GM23248 (cell line): ENCODE measurements at places on chromosomes 2 and 18.

DNA sequence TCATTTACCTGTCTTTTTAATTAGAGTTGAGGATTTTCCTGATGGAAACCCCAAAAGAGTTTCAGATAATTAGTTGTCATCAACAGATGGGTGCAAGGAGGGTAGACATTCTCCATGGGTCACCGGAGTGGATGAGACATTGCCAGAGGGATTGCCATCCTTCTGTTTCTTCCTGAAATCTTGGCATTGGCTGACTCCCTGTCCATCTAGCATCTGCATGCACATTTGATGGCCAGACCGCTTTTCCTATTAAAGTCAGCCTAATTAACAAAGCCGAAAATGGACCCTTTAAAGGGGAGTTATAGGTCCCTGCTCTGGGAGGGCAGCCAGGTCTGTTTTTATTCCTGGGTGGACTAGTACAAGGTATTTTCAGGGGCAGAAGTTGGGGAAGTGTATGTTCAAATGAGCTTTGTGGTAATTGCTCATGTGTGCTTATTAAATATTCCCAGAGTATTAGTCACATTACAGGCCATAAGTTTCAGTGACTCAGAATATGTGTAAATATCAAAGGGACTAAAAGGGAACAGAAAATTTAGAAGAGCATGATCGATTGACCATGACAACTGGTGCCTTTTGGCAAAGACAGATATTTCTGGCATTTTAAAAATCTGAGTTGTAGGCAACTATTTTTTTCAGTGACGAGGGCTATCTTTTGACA is 209.8 kb downstream of the PHLPP1 start:
- H3K27me3 ChIP-seq = no peaks in the 10 kb centered on the region
- no peaks in the 10 kb centered on the region for H3K36me3 ChIP-seq
- H3K27ac ChIP-seq = no peak overlapping the region

GRCh38 chr18:73254564-73254963 is 386.8 kb upstream of the NETO1 start:
- H3K36me3 ChIP-seq = no peaks in the 10 kb centered on the region
- no peak for DNase-seq

GRCh38 chr2:127715778-127716449 is 14.6 kb downstream of the SFT2D3 start:
- H3K4me3 ChIP-seq = no peak overlapping the region
- no peaks in the 10 kb centered on the region for H3K27me3 ChIP-seq
- no peak overlapping the region for H3K27ac ChIP-seq
- no peaks in the 10 kb centered on the region for H3K4me1 ChIP-seq
- peaks cover 6% of the 10 kb centered on the region; the same call in 1 of the 2 replicates for H3K36me3 ChIP-seq

GRCh38 chr2:26720322-26721114 is 28.0 kb downstream of the KCNK3 start:
- H3K27ac ChIP-seq = no peak overlapping the region
- no peaks in the 10 kb centered on the region for H3K36me3 ChIP-seq
- peak; percentile 80 for DNase-seq
- no peaks in the 10 kb centered on the region for H3K27me3 ChIP-seq
- H3K4me1 ChIP-seq = peaks cover 29% of the 10 kb centered on the region

DNA sequence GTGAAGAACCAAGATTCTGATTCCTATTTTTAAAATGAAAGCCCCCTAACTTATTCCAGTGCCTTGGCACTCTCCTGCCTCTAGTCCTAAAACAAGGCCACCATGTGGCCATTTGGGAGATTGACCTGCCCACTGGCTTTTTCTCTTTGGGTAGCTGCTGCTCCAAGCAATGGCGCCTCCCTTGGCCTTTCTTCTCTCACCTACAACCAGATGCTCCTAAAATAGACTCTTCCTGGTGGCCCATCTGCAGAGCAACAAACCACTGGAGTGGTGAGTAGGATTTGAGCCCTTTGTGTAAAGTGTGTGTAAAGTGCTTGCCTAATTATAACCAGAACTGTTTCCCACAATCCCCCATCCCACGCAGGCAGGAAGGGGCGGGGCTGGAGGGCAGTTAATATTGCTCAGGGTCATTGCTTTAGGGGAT is 114.2 kb downstream of the FHOD3 start:
- no peaks in the 10 kb centered on the region for H3K27me3 ChIP-seq
- H3K36me3 ChIP-seq = no peaks in the 10 kb centered on the region
- H3K4me1 ChIP-seq = peaks cover 16% of the 10 kb centered on the region
- H3K4me3 ChIP-seq = no peak overlapping the region
- DNase-seq = peak; percentile 53

- H3K36me3 ChIP-seq = no peaks in the 10 kb centered on the region
- no peaks in the 10 kb centered on the region for H3K27me3 ChIP-seq
- H3K27ac ChIP-seq = no peak overlapping the region
- no peak overlapping the region for H3K4me3 ChIP-seq
- 0 out of 2 replicates have a peak, but pooled peaks cover 9% of the 10 kb centered on the region for H3K4me1 ChIP-seq
These were observed 906.0 kb upstream of the CHAC2 start for GRCh38 chr2:52861596-52861995.

DNA sequence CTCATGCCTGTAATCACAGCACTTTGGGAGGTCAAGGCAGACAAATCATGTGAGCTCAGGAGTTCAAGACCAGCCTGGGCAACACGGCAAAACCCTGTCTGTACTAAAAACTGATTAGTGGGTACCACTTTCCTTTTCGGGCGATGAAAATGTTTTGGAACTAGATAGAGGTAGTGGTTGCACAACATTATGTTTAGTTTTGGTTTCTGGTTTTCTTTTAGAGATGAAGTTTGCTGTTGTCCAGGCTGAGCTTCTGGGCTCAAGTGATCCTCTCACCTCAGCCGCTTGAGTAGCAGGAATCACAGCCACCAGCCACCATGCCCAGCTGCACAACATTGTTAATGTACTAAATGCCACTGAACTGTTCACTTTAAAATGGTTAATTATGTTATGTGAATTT is 27.6 kb downstream of the AAK1 start:
- H3K36me3 ChIP-seq = no peaks in the 10 kb centered on the region
- no peak overlapping the region for H3K27ac ChIP-seq
- H3K4me3 ChIP-seq = no peak overlapping the region
- DNase-seq = no peak
- H3K4me1 ChIP-seq = peaks cover 11% of the 10 kb centered on the region; the same call in 1 of the 2 replicates
- H3K27me3 ChIP-seq = no peaks in the 10 kb centered on the region

DNA sequence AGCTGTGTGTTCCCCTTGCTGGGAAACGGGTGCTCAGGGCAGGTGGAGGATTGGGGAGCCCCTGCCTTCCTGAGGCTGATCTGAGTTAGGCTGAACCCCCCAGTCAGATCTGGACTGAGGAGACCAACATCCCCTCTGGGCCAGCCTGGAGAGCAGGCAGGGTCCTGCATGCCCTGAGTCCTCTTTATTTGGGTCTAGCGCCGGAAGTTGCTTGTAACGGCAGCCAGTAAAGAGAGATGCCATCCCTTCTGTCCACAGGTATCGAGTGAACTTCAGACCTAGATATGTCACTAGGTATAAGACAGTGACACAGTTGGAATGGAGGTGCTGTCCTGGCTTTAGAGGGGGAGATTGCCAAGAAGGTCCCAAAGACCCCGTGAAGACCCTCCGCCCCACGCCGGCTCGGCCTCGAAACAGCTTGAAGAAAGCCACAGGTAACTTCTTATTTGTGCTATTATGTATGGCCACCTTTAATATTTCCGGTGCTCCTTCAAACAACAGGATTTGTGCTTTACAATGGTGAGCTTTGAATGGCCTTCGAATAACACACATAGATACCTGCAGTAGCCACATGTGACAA is 38.0 kb downstream of the EMILIN2 start:
- no peak overlapping the region for H3K4me3 ChIP-seq
- no peaks in the 10 kb centered on the region for H3K27me3 ChIP-seq
- DNase-seq = no peak
- H3K36me3 ChIP-seq = no peaks in the 10 kb centered on the region

- H3K27ac ChIP-seq = no peak overlapping the region
- H3K36me3 ChIP-seq = peaks cover 34% of the 10 kb centered on the region
- no peak overlapping the region for H3K4me3 ChIP-seq
These were observed 57.4 kb downstream of the SLC66A3 start for GRCh38 chr2:11212645-11213044.

DNA sequence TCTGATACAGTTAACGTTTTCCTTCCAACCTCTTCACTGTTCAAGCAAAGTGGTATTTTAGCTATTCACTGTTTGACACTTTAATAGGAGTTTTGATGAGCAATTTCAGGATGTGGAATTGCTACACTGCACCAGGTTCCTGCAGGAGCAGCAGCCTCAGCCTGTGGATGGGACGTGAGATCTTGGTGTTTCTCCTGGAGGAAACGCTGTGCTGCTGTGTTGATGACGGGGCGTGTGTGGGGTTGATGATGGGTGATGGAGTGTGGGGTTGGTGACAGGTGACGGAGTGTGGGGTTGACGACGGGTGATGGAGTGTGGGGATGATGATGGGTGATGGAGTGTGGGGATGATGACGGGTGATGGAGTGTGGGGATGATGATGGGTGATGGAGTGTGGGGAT is 98.9 kb downstream of the RTP5 start:
- no peak overlapping the region for H3K27ac ChIP-seq
- no peak for DNase-seq
- no peaks in the 10 kb centered on the region for H3K27me3 ChIP-seq
- no peak overlapping the region for H3K4me3 ChIP-seq
- H3K4me1 ChIP-seq = peaks cover 11% of the 10 kb centered on the region; the same call in 1 of the 2 replicates

- peak overlapping the region; percentile 50 for H3K27ac ChIP-seq
- peaks cover 56% of the 10 kb centered on the region for H3K36me3 ChIP-seq
These were observed 66.7 kb downstream of the RTN4 start for GRCh38 chr2:54983345-54984220.

DNA sequence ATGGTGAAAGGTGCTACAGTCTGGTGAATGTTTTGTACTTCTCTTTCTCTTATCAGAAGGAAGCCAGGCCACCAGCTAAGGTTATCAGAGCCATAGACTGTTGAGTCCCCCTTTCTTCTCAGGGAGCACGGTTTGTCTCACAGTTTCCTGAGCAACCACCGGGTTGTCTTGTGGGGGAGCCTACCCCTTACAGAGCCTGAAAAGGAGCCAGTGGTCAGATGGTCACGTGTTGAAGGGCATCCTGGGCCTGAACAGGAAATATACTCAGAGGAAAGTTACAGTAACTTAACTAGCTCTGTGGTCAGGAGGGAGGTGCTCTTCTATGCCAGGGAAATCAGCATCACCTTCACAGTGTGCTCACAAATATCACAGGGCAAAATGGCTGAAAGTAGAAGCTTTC is 11.6 kb downstream of the CD28 start:
- DNase-seq = peak; percentile 21
- no peaks in the 10 kb centered on the region for H3K27me3 ChIP-seq
- H3K4me1 ChIP-seq = no peaks in the 10 kb centered on the region
- no peaks in the 10 kb centered on the region for H3K36me3 ChIP-seq

- H3K36me3 ChIP-seq = no peaks in the 10 kb centered on the region
- no peaks in the 10 kb centered on the region for H3K4me1 ChIP-seq
- H3K4me3 ChIP-seq = no peak overlapping the region
- peak; percentile 81 for DNase-seq
These were observed 115.1 kb downstream of the EML6 start for GRCh38 chr2:54838585-54839035.

- no peak within 1 kb of the TSS for H3K4me3 ChIP-seq
- H3K4me1 ChIP-seq = no peaks in the 10 kb centered on the region
- peaks cover 39% of the 10 kb centered on the region for H3K27me3 ChIP-seq
- DNase-seq = peak; percentile 12
- no peak within 1 kb of the TSS for H3K27ac ChIP-seq
- H3K36me3 ChIP-seq = no peaks in the 10 kb centered on the region
These were observed at the start of gene LRRTM1 for GRCh38 chr2:80303909-80304837. LRRTM1 (minus strand) TSS chr2:80304752; CDS start chr2:80303819, 933 bp downstream.

- no peaks in the 10 kb centered on the region for H3K36me3 ChIP-seq
- H3K4me3 ChIP-seq = no peak overlapping the region
- peaks cover 47% of the 10 kb centered on the region for H3K4me1 ChIP-seq
- H3K27me3 ChIP-seq = no peaks in the 10 kb centered on the region
These were observed 150.1 kb downstream of the AGAP1 start for GRCh38 chr2:235643680-235644511.

GRCh38 chr18:55401638-55402191 is 186.3 kb downstream of the TCF4 start:
- peak; percentile 95 for DNase-seq
- H3K4me3 ChIP-seq = peak overlapping the region; percentile 79
- peaks cover 57% of the 10 kb centered on the region for H3K4me1 ChIP-seq
- H3K27ac ChIP-seq = peak overlapping the region; percentile 88
- H3K36me3 ChIP-seq = no peaks in the 10 kb centered on the region
- H3K27me3 ChIP-seq = no peaks in the 10 kb centered on the region

DNA sequence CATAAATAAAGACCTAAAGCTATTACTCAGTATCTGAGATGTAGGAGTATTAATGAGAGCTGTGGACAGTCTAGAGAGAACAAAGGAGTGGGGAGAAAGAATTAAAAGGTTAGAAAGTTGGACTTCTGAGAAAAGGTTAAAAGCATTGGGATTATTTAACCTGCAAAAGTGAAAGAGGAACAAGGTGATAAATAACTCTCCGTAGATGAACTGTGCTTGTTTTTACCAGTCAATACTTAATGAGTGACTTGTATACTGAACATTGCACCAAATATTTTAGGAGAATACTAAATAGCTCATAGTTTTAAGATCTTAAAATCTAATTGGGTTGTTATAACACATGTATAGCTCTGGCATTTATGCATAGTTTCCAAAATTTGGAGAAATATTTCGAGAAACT is 137.5 kb downstream of the GPD2 start:
- no peaks in the 10 kb centered on the region for H3K4me1 ChIP-seq
- H3K36me3 ChIP-seq = no peaks in the 10 kb centered on the region
- no peak overlapping the region for H3K27ac ChIP-seq

DNA sequence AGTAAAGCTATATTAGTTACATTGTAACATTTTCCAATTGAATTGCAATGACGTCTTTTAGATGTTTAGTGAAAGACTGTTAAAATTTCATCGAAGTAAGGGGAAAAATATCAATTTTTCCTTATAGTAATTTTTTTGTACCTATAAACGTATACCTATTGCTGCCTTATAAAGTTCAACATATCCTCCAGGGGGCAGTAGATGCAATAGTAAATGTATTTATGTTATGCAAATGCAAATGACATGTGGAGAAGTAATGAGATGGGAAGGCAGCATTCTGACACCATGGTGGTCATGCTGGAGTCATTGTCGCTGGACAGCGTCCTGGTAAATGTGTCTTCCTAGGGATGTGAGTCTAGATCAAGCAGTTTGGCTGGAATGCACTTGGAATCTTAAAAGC is 38.7 kb downstream of the MSTN start:
- H3K36me3 ChIP-seq = no peaks in the 10 kb centered on the region
- no peaks in the 10 kb centered on the region for H3K4me1 ChIP-seq
- peak; percentile 65 for DNase-seq
- H3K4me3 ChIP-seq = no peak overlapping the region

- no peak overlapping the region for H3K4me3 ChIP-seq
- H3K27me3 ChIP-seq = no peaks in the 10 kb centered on the region
- H3K27ac ChIP-seq = peak overlapping the region; percentile 33
- peak; percentile 61 for DNase-seq
These were observed 27.1 kb downstream of the CRACDL start for GRCh38 chr2:98908931-98909316.

- no peaks in the 10 kb centered on the region for H3K27me3 ChIP-seq
- H3K36me3 ChIP-seq = no peaks in the 10 kb centered on the region
- peak; percentile 36 for DNase-seq
- peaks cover 8% of the 10 kb centered on the region for H3K4me1 ChIP-seq
- no peak overlapping the region for H3K27ac ChIP-seq
- H3K4me3 ChIP-seq = no peak overlapping the region
These were observed 71.2 kb downstream of the TGFA start for GRCh38 chr2:70482401-70482800.

GRCh38 chr2:190626641-190627210 is 22.2 kb upstream of the NAB1 start:
- H3K27me3 ChIP-seq = no peaks in the 10 kb centered on the region
- H3K27ac ChIP-seq = no peak overlapping the region
